ENCODE measurements at places on chromosomes 4 and X.

- no peak for DNase-seq
Measured at GRCh38 chrX:810186-810585, 179.6 kb downstream of the SHOX start.

DNA sequence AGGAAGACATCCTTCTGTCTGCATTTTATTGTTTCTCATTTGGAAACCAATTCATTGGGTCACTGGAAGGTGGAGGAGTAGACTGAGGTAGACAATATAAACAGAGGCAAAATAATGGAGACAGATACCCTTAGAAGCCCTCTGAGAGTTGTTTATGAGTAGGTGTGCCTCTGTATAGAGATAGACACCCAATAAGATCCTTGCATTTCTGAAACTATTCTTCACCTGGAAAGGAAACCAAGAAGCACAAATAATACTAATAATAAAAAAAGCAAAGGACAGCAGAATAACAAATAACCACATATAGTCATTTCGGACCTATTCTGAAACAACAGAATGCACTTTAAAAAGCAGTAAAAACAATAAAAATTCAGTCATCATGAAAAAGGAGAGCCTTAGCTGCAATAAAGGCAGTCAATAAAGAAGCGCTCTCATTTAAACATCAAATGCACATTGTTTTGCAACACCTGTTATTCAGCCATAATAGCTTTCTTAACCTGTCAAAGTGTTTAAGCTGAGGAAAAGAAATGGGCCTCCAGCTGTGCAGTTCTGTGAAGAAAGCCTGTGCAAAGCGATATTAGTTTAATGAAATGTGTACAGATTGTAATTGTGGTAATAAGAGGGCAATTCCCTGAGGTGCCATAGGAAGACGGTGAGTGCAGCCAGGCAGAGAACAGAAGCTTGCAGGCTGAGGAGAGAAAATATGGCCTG lies 904.2 kb downstream of the STPG2 start:
- DNase-seq, result no peak

- DNase-seq, result no peak
Measured at GRCh38 chr4:8032381-8032780, 92.7 kb upstream of the AFAP1 start.

DNA sequence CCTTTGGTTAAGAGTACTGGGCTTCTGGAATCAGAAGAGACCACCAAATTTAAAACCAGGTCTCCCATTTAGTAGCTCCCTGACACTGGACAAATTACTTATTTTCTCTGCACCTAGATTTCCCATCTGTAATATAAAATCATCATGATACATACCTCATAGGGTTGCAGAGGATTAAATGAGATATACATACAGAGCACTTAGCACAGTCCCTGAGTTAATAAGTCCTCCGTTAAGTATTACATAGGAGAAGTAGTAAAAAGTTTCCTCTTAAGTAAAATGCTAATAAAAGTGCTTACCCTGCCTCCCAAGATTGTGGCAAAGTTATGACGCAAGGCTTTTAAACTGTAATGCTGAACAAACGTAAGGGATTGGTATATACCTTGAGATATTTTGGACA lies 539 bp upstream of the CHIC1 start:
- DNase-seq, result no peak

DNA sequence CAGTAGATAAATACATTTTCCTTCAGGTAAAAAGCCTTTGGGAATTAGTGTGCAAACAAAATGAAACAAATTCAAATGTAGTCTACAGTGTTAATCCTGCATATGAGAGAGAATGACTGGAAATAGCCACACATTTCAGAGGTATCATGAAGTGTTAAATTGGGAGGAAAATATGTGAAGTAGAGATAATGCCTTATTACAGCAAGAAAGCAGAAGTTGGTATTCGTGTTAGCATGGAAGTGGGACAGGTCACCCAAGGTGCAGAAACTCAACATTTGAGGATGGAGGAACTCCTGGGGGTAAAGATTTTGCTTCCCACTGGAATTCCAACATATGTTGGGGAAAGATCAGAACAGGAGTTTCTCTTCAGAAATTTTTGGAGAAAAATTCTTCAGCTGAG lies 51.3 kb downstream of the EMCN start:
- DNase-seq, result no peak

GRCh38 chrX:38183596-38183995 lies 37.1 kb downstream of the SRPX start:
- DNase-seq, result no peak

- DNase-seq, result no peak
Measured at GRCh38 chr4:158771776-158772175, 3.0 kb downstream of the FNIP2 start.

DNA sequence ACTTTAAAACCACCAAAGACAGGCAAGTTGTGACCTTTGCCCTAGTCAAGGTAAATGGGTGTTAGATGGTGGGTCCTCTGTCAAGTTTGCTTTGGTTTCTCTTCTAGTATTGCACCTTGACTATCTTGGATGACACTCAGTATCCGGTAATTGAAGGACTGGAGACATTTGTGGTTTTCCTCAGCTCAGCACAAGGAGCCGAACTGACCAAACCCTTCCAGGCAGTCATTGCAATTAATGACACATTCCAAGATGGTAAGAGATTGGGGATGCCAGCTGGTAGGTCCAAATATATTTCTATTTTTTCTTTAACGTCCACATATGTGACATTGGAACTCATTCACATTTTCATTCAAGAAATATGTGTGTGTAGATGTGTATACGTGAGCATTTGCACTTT lies 69.3 kb upstream of the ANXA3 start:
- no peak for DNase-seq

GRCh38 chr4:79695848-79696247 lies 287.8 kb upstream of the GK2 start:
- DNase-seq, result no peak

GRCh38 chrX:24760363-24761000 lies 66.8 kb downstream of the POLA1 start:
- no peak for DNase-seq

All from stimulated activated CD8-positive, alpha-beta memory T cell treated with anti-CD3 and anti-CD28 coated beads, Interleukin-15, amount 100 ng/mL, for 1 hour (primary cell).